ENCODE measurements at places on chromosomes 7 and 10.

GRCh38 chr7:45593121-45593541, 19.0 kb downstream of the ADCY1 start:
- DNase-seq = no peak

- DNase-seq = no peak
These were observed 51.6 kb downstream of the PTPRZ1 start for GRCh38 chr7:121924269-121925186.

- peak; percentile 69 for DNase-seq
These were observed 23.1 kb downstream of the ADAMTS14 start for GRCh38 chr10:70695241-70696030.

DNA sequence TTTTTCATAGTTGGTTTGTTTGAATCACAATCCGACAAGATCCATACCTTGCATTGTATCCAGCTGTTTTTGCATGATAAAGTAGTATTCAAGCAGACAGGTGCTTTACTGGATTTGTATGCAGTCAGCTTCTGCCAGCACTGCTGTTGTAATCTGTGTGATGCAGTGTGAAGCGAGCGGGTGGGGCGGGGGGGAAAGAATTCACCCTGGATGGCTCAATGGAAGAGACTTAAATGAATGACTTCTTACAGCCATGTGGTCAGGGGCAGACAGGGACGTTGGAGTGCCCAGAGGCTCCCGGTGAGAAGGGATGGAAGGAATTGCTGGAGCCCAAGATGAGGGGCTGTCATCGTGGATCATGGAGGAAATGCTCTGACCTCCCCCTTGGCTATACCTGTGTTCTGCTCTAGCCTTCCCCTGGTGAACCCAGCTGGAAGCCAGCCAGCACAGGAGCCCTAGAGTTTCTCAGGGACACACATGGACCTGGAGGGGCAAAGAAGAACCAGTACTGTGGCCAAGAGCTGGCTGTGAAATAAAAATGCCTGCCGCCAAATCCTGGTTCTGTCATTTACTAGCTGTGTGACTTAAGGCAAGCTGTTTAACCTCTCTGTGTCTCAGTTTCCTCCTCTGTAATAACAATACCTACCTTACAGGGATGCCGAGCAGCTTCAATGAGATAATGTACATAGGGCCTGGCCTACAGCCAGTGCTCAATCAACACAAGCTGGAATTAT, 14.1 kb downstream of the NFE2L3 start:
- no peak for DNase-seq
